ENCODE measurements at places on chromosomes 1 and 21. TPM values are rescaled to one million over a fixed set of nuclear protein-coding genes. Genes with fewer than 3 reads are reported as not detected.

- no peaks in the 10 kb centered on the region for H3K27me3 ChIP-seq
- DNase-seq: no peak
- H3K4me3 ChIP-seq: no peak overlapping the region
- H3K36me3 ChIP-seq: no peaks in the 10 kb centered on the region
These were observed 489.1 kb upstream of the CAMK1G start for GRCh38 chr1:209094384-209094783.

DNA sequence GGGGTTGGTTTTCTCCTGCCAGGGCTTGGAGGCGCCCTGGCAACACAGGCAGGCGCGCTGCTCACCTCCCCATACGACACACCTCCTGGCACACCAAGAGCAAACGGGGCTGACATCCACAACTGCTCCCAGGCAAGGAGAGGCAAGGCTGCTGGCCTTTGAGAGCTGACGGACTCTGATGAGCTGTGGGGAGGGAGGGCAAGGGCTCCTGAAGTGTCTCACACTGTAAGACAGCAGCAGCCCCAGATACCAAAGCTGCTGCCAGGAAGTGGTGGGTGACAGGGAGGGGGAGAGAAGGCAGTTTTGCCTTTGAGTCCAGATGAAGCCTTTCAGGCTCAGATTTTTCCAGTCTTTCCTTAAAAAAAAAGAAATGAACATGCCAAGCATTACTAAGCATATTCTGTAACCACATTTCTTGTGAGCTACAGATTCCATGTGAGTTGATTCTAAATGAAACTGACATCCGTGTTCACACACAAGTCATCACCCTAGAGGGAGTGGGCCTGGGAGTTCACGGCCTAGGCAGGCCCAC, 24.3 kb downstream of the PGBD5 start:
- H3K27me3 ChIP-seq: no peaks in the 10 kb centered on the region
- no peak for DNase-seq
- no peaks in the 10 kb centered on the region for H3K4me1 ChIP-seq
- H3K27ac ChIP-seq: no peak overlapping the region

Gene SPRR2G
- polyA plus RNA-seq: not detected

Gene SGIP1
- polyA plus RNA-seq: not detected

Gene CFAP126
- polyA plus RNA-seq: not detected

Gene C1orf185
- not detected for polyA plus RNA-seq
